SJSA1 (cell line): ENCODE measurements at places on chromosomes 1 and 21. TPM values are rescaled to one million over a fixed set of nuclear protein-coding genes. Genes with fewer than 3 reads are reported as not detected.

DNA sequence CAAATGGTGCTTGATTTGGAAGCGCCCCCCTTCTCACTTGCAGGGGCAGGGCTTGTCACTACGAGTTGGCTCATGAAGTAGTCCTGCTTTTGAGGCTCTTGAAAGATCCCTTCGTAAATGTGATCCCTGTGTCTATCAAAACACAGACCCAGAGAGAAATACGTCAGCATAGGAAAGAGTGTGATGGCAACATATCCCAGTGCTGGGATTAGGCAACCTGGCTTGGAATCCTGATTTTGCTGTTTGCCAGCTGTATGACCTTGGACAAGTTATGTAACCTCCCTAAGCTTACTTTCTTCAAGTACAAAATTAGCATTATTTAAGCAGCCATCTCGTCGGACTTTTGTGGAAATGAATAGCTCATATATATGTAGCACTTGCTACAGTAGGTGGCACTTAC lies 228.4 kb downstream of the ATG4C start:
- no peak overlapping the region for H3K27ac ChIP-seq
- no peaks in the 10 kb centered on the region for H3K4me1 ChIP-seq
- no peaks in the 10 kb centered on the region for H3K27me3 ChIP-seq
- H3K36me3 ChIP-seq, result no peaks in the 10 kb centered on the region

GRCh38 chr1:158105352-158106095 lies 75.2 kb upstream of the CD1D start:
- no peak overlapping the region for H3K27ac ChIP-seq
- no peak overlapping the region for H3K4me3 ChIP-seq
- peaks cover 19% of the 10 kb centered on the region for H3K27me3 ChIP-seq
- no peaks in the 10 kb centered on the region for H3K36me3 ChIP-seq

DNA sequence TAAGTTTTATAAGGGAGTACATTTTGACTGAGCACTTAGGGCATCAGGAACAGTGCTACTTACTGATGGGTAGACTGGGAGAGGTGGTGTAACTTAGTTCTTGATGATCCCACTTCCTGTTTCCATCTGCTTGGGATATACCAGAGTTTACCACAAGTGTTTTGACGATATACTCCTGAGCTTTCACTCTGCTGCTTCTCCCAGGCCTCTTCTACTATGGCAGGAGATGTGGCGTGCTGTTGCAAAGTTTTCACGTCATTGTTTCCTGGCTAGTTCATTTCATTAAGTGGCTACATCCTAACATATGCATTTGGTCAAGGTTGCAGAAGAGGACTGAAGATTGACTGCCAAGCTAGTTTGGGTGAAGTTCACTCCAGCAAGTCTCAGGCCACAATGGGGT lies 41.3 kb upstream of the LAMC2 start:
- H3K27ac ChIP-seq, result no peak overlapping the region
- H3K4me1 ChIP-seq, result peaks cover 10% of the 10 kb centered on the region
- H3K36me3 ChIP-seq, result peaks cover 42% of the 10 kb centered on the region

The ZNF593OS gene
- total RNA-seq, result 0.24 TPM in 1 of 2 replicates, not detected in the other

The ALX3 gene
- not detected in 2 replicates for total RNA-seq
